Activated CD8-positive, alpha-beta memory T cell treated with anti-CD3 and anti-CD28 coated beads for 24 hours (primary cell): ENCODE measurements at places on chromosomes 6 and 20.

GRCh38 chr6:21166754-21167153 lies 426.8 kb upstream of the SOX4 start:
- DNase-seq = no peak

DNA sequence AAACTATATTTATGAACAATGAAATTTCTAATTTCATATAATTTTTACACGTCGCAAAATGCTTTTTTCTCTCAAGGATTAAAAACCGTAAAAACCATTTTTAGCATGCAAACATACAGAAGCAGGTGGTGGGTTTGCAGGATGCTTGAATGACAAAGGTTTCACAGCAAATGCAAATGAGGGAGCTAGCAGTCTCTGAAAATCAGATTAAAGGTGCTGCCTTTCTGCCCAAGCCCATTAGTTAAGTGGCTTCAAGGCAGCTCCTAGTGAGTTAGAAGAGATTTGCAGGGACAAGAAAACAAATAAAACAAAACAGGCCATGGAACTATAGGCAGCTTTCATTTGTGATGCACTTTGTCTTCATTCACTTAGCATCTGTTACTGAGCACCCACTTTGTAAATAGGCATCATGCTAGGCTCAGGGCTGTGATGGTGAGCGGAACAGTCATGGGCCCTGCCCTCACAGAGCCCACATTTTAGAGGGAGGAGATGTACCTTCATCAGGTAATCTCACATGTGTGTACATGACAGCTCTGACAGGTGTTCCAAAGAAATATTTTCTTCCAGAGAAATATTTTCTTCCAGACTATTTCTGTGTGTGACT lies 29.5 kb downstream of the NAPB start:
- no peak for DNase-seq

DNA sequence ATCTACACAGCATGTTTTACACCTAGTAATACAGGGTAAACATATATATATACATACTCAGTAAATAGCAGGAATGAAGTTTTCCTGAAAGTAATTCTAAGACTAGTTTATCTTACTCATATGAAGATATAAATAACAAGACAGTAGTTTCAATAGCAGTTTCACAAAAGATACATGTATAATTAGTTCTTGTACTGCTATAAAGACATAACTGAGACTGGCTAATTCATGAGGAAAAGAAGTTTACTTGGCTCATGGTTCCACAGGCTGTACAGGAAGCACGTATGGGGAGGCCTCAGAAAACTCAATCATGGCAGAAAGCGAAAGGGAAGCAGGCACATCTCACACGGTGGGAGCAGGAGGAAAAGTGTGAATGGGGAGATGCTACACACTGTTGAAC lies 16.9 kb downstream of the RARS2 start:
- no peak for DNase-seq

DNA sequence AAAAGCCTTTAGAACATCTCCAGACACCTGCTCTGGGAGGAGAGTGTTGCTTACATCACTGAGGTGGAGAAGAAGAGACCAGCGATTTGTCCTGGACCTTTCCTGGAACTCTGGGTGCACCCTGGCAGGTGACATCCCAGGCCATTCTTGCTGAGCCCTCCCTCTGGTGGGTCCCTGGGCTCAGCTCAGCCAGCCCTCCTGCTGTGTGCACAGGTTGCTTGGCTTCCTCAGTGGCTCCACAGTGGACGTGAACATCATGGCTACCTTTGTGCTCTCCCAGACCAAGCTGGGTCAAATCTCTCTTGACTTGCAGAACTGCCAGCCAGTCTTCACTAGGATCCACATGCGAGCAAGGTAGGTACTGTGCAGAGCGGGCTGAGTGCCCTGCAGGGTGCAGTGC lies 19.9 kb upstream of the BPIFA2 start:
- peak; percentile 13 for DNase-seq

GRCh38 chr6:54778731-54779130 lies 67.8 kb upstream of the FAM83B start:
- no peak for DNase-seq

DNA sequence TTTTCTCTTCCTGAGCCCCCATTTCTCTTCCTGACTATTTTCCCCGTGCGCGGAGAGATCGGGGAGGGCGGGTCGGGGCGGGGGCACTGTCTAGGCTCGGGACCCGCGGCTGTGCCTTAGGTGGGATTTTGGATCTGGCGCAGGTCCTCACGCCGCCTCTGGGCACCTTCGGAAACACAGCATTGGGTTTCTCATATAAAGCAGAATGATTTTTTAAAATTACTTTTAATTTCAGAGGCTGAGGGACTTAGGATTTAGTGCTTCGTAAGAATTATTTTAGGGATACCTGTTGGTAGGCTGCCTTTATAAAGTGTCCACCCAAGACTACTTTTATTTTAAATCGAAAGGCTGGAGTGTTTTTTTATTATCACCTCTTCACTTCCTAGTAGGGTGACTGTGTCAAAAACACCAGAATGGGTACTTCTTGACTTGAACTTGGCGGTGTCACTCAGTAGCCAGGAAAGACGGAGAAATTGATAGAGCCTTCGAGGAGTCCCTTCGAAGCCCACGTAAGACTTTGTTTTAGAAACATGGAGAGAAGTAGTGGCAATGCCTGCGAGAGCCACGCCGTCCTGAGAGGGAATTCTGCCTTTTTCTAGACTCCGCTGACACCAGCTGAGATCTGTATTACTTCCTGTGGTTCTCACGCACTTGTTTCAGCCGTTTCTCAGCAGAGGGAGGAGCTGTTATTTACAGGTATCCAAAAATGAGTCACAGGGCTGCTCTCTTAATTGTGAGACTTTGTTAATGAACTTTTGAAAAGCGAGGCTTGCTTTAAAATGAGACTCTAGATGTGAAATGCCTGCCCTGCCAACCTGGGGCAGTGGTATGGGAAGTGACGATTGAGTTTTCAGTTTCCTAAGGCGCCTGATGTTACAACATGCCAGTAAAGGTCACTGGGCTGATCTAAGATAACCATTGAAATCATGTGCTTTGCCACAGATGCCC lies 667 bp downstream of the STX11 start:
- DNase-seq = peak; percentile 86

- no peak for DNase-seq
Observed at GRCh38 chr6:112407101-112407590, 60.0 kb downstream of the RFPL4B start.

DNA sequence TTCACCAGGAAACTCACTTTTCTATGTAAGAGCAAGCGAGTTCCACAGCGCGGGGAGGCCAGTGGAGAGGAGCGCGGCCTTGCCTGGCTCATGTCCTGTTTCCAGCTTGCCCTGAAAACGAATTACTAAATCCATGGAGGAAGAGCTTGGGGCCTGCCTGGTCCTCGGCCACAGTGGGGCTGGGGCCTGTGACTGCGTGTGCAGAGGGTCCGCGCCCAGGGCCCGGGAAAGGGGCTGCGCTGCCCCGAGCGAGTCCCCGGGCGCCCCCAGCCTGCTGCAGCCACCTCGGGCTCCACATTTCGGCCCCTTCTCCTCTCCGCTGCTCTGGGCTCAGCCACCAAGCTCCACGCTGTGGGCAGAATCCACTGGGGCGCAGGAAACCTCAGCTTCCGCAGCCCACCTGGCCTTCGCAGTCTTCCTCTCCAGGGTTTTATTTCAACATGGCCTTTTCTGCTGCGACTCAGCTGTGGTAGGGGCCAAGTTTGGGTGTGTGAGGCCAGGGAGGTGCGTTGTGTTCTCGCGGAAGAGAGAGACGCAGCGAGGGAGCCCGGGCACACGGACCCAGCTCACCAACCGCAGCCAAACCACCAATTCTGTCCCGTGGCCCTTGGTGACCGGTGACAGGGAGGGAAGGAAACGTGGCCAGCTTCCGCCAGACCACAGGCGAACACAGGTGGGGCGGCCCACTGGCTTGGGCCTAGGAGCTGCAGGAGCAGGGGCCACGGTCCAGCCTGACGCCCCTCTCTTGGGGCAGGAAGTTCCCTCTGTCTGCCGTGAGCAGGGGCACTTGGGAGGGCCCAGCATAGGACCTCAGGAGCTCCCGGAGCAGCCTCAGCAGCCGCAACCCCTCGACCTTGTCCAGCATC lies 211.4 kb downstream of the ERMARD start:
- peak; percentile 50 for DNase-seq

DNA sequence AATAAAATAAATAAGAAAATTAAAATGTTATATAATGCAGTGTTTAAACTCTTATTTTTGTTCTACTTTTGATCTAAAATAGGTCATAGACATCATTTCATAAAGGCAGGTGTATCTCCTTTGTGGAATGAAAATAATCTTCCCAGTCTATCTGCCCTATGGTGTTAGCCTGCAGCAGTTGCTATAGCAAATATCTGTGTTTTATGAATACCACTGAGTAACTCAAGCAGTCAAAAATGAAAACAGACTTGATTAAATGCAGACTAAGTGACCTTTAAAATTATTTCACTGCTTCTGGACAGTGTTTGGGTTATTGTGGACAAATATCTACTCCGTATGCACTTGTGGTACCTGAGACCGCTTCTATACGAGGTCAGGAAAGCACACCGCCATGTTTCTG lies 11.8 kb downstream of the HTR1B start:
- no peak for DNase-seq

- no peak for DNase-seq
Observed at GRCh38 chr6:157912326-157912725, 69.3 kb upstream of the SYNJ2 start.

DNA sequence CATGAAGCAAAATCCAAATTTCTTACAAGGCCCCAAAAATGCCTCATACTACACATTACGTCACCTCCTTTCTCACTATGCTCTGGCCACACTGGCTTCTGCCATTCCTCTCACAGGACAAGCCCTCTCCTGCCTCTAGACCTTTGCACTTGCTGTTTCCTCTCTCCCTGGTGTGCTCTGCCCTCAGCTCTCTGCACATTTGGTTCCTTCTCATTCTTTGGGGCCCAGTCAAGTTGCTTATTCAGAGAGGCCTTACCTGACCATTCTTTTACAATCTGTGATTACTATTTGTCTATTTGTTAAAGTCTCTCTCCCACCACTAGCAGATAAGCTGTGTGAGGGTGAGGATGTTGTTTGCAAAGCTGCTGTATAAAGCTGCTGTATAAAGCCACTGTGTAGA lies 15.4 kb upstream of the GSTA4 start:
- DNase-seq = no peak

DNA sequence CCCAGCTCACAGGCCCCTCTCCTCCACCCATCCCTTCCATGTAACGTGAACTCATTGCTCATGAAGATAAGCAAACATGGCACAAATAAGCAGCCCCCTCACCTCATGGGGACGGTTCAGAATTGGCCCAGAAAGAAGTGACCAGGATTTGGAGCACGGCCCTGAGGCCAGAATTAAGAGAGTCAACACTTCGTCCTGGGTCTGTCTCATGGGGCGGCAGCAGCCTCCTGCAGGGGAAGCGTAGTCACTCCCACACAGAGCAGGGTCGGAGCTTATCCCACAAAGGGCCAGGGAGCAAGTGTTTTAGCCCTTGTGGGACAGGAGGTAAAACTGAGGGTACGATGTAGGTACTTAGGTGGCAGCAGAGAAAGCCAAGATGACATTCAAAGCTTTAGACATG lies 28.6 kb upstream of the DACT2 start:
- DNase-seq = no peak

GRCh38 chr6:96898241-96898851 lies 655 bp upstream of the NDUFAF4 start:
- DNase-seq = no peak

GRCh38 chr6:157235600-157236039 lies 87.7 kb downstream of the TMEM242 start:
- DNase-seq = peak; percentile 80

DNA sequence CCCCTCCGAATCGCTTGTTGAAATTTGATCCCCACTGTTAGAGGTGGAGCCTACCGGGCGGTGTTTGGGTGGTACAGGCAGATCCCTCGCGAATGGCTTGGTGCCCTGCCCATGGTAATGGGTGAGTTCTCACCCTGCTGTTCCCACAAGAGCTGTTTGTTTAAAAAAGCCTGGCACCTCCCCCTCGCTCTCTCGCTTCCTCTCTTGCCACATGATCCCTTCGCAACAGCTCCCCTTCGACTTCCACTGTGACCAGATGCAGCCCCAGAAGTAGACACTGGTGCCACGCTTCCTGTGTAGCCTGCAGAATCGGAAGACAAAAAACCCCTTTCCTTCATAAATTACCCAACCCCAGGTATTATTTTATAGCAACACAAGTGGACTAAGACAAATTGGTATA lies 292.2 kb upstream of the QKI start:
- DNase-seq = no peak

DNA sequence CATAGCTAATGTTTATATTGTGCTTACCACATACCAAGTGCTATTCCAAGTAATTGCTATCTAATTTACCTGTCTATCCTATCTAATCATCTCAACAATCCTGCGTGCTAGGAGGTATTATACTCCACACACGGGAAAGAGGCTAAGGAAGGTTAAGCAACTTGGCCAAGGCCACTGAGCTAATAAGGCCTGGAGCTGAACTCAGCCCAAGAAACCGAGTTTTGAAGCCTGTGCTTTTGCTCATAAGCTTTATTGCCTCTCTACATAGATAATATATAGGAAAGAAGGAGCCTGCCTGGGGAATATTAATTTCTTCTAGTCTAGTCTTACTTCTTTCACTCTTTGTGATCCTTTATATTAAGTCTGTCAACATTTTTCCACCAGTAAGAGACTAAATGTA lies 67.8 kb upstream of the ADGRF4 start:
- DNase-seq = no peak

DNA sequence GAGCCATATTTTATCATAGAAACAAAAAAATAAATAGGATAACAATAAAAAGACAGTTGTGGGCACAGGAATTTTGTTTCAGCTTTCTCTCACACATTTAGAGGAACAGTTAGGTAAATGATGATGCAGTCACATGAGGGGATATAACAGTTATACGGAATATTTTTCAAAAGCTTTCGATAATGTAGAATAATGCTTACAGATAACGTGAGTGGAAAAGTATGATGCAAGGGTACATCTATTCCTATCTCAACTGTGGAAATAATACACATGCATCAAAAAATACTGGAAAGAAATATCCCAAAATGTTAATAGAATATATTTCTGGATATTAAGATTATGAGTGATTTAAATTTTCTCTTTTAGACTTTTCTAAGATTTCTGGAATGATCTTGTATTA lies 114.0 kb downstream of the AFG1L start:
- no peak for DNase-seq

GRCh38 chr6:56842686-56843475 lies 112.0 kb upstream of the BEND6 start:
- DNase-seq = peak; percentile 58

- no peak for DNase-seq
Observed at GRCh38 chr6:13765570-13765969, 48.8 kb downstream of the MCUR1 start.

DNA sequence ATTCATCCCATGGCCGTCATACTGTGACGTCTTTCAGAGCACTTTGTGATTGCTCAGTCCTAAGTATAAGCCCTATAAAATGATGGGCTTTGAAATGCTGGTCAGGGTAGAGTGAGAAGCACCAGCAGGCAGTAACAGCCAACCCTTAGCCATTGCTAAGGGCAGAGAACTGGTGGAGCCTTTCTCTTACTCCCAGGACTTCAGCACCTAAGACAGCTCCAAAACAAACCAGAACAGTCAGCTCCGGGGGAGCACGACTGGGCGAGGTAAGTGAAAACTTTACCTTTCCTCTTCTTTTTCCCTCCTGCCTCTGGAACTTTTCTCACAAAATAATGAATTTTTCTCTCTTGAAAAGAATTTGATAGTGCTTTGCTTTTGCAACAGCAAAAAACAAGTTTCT lies at the start of gene VIP:
VIP (plus strand) TSS at position 104 of the 400 bp plus-strand sequence. CDS start 1,381 bp downstream, outside the sequence.
- no peak for DNase-seq
